ENCODE measurements at places on chromosomes 7 and 10. TPM values are rescaled to one million over a fixed set of nuclear protein-coding genes. Genes with fewer than 3 reads are reported as not detected.

GRCh38 chr7:76514926-76515771 lies 4.8 kb downstream of the UPK3B start:
- ATAC-seq = peak; percentile 62

GRCh38 chr7:91292506-91292905 lies 28.3 kb downstream of the FZD1 start:
- ATAC-seq = no peak

The RAMP3 gene
- total RNA-seq = not detected

The CLDN4 gene
- 1.4 TPM for total RNA-seq

The DCLRE1C gene
- total RNA-seq = 16.0 TPM

- no peak for ATAC-seq
Measured at GRCh38 chr10:11080564-11080984, 62.9 kb downstream of the CELF2 start.

- ATAC-seq = peak; percentile 44
Measured at GRCh38 chr7:85074-85882, 107.1 kb upstream of the FAM20C start.

DNA sequence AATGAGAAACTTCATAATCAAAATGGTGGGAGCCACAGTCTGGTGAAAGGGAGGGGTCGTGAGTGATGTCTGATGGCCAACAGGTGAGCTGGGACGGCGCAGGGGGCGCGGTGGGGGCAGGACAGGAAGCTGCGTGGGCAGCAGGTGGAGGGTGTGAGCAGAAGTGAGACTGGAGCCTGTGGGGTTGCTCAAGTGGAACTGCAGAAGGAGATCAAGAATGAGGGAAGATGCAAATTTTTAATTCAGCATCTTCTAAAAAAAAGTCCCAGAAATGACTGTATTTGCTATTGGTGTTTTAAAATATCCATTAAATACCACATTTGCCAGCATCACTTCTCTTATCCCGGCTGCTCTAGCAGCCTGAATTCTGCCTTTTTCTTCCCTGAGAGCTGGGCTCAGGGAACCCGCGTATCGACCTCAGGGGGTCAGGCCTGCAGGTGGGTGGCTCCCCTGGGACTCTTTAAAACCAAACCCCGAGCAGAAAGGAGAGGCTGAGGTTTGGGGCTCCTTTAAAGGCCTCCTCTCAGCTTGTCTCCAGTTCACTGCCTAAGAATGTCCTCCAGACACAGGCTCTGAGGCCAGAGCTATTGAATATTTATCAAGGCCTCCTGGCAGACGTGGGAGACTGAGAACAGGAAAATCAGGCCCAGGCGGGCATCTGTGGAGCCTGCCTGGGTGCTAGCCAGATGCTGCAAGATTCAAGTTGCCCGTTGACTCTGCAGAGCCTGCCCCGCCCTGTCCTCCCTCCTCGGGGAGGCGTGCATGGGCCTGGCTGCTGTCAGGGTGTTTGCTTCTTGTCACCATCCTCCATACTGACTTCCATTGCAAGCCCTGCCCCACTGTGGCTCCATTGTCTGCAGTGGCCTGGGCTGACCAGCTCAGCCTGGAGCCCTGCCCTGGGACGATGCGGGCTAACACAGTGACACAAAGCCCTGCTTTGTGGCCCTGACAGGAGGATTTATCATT lies 53.9 kb downstream of the SYPL1 start:
- peak; percentile 75 for ATAC-seq

DNA sequence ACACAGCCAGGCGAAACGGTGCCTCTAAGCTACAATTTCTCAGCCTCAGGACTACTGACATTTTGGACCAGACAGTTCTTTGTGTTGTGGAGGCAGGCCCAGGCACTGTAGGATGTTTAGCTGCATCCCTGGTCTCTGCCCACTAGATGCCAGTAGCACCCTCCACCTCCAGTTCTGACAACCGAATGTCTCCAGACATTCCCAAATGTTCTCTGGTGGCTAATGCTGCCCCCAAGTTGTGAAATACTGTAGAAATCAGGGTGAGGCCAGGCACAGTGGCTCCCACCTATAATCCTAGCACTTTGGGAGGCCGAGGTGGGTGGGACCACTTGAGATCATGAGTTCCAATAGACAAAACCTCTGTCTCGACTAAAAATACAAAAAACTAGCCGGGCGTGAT lies 18.2 kb downstream of the HNRNPF start:
- peak; percentile 72 for ATAC-seq

- ATAC-seq = no peak
Measured at GRCh38 chr7:44853391-44853790, 5.5 kb upstream of the H2AZ2 start.

The MMP21 gene
- total RNA-seq = not detected

DNA sequence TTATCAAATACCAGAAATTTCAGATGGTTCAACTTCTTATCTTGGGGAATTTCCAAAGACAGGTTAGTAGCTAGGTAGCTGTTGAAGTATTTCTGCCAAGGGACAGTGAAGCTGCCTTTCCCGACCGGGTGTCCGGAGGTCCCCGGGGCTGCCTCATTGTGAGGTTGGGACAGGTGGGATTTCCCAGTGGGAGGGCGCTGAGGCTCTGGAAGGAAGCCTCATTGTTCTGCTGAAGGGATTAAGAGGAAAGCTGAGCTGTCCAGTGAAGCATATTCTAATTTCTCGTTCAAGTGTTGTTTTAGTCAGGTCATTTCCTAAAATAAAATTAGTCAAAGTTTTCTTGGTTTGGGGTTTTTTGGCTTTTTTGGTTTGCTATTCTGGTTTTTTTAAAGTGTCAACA lies 244.2 kb downstream of the MGMT start:
- no peak for ATAC-seq

DNA sequence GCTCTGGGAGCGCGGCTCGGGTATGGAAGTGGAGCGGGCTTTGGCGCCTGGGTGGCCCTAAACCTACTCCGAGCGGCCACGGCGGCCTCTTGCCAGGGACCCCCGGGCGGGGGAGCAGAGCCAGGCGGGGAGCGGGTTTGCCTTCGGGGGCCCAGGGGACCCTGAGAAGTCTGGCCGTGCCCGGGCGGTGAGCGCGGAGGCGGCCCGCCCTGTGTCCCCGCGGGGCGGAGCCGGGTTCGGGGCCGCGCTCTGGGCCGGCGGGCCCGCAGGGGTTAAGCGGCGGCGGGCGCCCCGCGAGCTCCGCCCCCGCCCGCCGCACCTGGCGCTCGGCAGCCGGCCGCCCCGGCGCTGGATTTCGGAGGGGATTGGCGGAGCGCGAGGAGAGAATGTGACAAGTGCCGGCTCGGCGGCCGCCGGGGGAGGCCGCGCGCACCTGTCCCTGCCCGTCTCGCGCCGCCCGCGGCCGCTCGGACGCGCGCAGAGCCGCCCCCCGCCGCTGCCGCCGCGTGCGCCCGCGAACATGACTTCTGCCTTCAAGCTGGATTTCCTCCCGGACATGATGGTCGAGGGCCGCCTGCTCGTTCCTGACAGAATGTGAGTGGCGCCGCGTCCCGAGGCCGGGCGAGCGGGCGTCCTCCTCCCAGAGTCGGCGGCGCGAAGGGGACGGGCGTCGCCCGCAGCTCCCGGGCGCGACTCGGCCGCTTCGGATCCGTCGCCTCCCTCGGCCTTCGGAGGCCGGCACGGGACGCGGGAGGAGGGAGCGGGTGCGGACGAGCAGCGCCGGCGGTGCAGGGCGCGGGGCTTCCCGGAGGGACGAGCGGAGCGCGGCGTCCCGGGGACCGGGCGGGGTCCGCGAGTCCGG lies at the start of gene CELF2:
Gene CELF2, plus strand, starts transcription at position 303 of the 862 bp plus-strand sequence. Its CDS starts 218 bp downstream, at position 521.
- peak; percentile 60 for ATAC-seq

DNA sequence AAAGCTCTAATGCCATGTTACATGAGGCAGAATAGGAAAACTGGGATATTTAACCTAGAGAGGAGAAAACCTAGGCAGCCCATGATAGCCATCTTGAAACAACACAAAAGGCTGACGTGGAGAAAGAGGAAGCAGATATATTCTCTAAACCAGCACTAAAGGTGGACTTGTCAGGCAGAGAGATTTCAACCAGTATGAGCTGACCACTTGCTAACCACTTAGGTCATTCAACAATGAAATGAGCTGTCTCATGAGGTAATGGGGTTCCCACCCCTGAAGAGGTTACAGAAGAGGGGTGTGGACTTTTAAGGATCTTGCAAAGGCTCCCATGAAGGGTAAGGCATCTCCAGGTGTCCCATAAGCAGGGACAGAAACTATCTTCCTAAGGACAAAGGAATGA lies 26.8 kb upstream of the EGR2 start:
- no peak for ATAC-seq

DNA sequence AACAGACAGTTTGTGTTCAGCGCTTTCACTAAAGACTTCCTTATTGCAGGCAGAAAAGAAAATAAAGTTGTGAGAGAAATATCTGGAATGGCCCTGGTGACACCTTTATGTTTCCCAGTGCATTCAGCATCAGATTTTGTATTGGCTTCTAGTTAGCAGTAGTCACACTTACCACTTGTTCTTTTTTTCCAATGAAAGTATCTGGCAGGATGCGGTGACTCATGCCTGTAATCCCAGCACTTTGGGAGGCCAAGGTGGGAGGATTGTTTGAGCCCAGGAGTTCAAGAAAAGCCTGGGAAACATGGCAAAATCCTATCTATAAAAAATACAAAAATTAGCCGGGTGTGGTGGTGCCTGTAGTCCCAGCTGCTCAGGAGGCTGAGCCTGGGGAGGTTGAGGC lies 649.6 kb downstream of the LRMDA start:
- peak; percentile 13 for ATAC-seq

Measured in motor neuron (in vitro differentiated cells).